ENCODE measurements at places on chromosomes 1 and 21. TPM values are rescaled to one million over a fixed set of nuclear protein-coding genes. Genes with fewer than 3 reads are reported as not detected.

Gene FLG2
- not detected for total RNA-seq

Gene RNU1-4
- total RNA-seq: 1,341 TPM

Gene DYNLT4
- total RNA-seq: 0.62 TPM

Gene CENPS
- 23.4 TPM for total RNA-seq

Gene ACOT11
- total RNA-seq: 1.1 TPM

DNA sequence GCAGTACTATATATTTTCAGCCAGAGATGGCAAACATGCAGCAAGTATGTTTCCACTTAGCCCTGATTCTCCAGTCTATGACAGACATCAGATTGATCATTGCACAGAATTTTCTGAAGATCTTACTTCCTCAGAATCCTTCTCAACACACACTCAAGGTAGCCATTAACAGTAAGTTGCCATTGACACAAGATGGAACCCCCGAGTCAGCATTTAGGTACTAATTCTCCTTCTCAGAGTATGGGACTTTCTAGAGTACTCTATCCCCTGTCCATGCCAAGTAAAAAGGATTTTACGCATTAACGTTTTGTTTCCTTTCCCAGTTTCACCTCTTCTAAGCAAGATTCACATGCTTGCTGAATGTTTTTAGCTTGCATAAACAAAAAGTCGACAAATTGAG lies 63.5 kb downstream of the SGIP1 start:
- no peak for DNase-seq

- no peak for DNase-seq
These were observed 147.7 kb upstream of the WNT4 start for GRCh38 chr1:22290611-22291010.

DNA sequence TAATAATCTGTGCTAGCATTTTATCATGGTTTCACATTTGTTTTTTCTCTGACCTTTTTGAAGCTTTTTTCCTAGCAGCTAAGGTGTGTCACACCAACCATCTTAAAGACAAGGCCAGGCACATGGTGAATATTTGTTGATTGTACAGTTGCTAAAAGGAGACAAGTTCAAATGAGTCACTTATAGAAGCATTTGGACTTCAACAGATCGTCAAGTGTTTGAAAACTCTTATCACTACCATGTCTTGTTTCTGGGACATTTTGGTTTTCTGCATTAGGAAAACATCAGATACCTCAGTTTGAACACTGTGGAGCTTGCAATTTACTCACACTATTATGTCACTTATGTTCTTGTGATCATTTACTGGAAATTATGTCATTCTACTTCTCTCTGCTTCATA lies 407.3 kb downstream of the USP25 start:
- no peak for DNase-seq

DNA sequence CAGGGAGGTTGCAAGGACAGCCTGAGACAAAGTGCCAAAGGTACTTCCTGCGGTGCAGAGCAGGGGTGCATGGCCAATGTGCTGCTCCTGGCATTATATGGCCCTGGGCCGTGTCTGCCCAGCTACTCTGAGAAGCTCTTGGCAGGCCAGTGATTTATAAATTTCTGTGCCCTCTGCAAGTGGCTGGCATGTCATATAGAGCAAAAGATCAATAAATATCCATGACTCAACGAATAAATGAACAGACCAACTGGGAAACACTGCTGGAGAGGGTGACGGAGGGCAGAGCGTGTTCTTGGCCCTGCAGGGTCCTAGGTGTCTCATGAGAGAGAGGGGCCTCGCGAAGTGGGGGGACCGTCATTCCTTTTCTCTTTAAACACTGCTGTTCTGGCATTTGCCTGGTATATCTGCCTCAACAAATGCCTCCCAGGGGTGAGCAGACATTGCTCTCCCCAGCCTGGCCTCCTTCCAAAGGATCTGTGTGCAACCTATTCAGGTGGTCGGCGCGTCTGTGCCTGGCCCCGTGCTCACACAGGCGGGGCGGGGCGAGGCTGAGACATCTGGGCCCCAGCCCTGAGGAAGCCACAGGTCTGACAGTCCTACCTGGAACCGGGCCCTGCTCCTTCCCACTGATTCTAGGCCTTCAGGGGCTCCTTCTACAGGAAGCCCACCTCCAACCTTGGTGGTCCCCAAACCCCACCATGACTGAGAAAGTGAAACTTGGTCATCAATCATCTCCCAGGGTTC lies 82.3 kb downstream of the MRPL37 start:
- DNase-seq: no peak

DNA sequence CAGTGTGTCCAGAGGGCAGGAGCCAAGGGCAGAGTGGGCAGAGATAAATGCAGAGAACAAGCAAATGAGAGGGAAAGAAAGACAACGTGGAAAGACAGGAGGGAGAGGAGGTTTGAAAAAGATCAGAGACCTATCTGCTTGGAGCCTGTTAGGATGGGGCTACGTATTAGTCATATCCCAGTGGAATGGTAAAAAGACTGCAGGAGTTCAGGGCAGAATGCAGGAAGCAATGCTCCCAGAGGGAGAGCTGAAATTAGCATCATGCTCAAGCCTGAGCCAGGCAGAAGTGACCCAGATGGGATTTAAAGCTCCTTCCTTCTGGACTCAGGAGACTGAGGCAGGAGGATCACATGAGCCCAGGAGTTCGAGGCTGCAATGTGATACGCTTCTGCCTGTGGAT lies 261.3 kb upstream of the CHRM3 start:
- no peak for DNase-seq

- DNase-seq: no peak
These were observed 180.1 kb upstream of the PRMT6 start for GRCh38 chr1:106876384-106876783.

GRCh38 chr1:25439287-25439686 lies 8.6 kb downstream of the MACO1 start:
- no peak for DNase-seq

DNA sequence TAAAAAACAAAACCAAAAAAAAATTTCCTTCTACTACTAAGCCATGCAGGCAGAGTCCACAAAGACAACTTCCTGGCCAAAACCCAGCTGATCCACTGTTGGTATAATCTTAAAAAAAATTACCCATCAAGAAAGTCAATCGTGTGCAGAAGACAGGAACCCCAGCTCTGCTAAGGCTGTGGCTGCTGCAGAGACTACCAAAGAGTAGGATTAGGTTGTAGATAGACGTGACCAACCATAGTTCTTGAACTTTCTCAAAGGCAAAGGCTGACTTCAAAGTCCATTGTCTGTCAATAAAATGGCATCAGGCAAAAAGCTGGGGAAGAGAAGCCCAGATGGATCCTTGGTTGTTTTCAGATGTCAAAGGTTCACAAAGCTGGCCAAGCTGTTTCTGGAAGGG lies 3.4 kb downstream of the PSMB4 start:
- DNase-seq: no peak

- DNase-seq: no peak
These were observed 49.6 kb downstream of the HSF2BP start for GRCh38 chr21:43609501-43610340.

DNA sequence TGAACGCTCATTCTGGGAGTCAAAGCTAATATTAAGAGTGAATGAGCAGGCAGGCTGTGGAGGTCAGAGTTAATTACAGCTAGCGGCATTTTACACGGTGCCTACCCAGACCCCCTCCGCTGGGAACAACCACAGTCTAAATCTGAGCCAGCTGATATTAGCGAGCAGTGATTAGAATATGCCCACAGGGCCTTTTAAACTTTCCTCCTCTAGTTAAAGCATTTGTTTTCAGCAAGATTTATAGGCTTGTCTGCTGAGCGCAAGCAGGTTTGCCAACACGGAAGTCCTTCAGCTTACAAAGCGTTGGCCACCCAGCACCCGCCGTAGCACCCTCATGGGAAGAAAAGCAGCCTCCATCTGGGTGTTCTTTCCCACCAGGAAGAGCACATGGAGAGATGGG lies 72.1 kb downstream of the LMX1A start:
- DNase-seq: no peak
